ENCODE measurements at places on chromosomes 6 and 20.

GRCh38 chr6:40413239-40413638 is 173.9 kb downstream of the LRFN2 start:
- no peak for DNase-seq

DNA sequence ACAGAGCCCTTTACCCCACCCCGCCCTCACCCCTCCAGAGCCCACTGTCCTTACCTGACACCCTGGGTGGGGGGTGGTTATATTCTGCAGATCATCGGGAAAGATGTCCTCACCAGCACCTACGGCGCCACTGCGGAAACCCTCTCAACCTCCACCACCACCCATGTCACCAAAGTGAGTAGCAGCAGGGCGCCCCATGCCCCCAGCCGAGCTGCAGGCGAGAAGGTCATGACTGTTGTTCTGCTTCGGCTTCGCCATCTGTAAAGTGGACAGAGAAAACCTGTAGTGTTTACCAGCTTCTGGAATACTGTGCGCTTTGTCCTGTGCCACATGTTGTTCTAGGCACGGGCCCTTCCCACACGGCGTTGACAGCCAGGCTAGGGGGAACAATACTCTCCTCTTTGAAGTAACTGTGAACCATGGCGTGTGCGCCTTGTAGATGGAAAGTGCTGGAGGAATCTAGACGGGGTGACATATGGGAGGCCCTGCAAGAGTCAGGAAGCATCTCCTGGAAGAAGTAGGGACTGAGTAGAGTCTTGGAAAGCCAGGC is 16.5 kb upstream of the AAR2 start:
- no peak for DNase-seq

GRCh38 chr6:54706391-54706790 is 140.2 kb upstream of the FAM83B start:
- DNase-seq: no peak

- no peak for DNase-seq
Observed at GRCh38 chr6:143872201-143872600, 7.9 kb downstream of the ZC2HC1B start.

DNA sequence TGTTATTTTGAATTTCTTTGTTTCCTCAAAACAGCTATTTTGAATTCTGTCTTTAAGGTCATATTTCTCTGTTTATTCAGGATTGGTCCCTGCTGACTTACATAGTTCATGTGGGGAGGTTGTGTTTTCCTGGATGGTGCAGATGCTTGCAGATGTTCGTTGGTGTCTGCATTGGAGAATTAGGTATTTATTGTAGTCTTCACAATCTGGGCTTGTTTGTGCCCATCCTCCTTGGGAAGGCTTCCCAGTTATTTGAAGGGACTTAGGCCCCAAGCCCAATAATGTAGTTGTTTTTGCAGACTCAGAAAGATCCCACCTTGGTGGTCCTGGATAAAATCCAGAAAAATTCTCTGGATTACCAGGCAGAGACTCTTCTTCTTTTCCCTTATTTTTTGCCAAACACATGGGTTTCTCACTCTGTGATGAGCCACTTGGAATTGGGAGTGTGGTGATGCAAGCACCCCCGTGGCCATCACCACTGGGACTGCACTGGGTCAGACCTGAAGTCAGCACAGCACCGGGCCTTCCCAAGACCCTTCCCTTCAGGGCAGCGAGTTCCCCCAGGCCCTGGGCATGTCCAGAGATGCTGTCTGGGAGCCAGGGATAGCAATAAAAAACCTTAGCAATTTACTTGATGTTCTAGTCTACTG is 81.6 kb upstream of the EZR start:
- DNase-seq: no peak
